ENCODE measurements at places on chromosomes 5 and 9.

GRCh38 chr9:76699971-76700370, 64.3 kb upstream of the PCA3 start:
- DNase-seq, result no peak

DNA sequence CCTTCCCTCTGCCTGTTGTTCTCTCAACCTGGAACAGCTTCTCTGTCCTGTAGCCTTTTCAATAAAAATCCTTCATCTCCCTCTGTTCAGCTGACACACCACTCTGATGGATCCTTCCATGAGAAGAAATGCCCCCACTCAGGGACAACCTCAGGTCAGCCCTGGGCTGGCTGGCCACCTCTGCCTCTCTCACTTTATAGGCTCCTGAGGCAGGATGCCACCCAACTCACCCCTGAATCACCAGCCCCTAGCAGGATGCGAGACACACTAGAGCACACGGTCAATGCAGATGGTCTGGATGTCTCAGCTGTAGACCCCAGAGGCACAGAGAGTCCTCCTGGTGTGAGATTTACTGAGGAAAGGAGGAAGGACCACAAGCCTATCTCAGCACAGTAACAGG, 93.8 kb downstream of the GABBR2 start:
- DNase-seq, result no peak

DNA sequence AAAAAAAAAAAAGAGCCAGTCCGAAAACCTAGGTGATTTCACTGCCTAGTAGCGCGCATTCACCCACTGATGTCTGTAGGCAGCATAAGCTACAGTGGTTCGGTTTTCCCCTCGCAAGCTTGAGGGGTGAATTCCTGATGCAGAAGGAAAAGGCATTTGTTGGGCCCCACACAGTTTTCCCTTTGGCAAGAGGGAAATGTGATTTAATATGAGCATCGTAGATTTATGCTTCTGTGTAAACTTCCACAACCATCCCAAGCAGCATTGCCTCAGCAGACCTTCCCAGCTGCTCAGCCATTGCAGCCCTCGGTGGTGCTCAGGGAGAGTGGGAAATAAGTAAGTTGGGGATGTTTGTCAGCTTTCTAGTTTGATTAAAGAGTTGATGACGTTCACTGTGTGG, 231.5 kb upstream of the PPP1R2B start:
- no peak for DNase-seq

DNA sequence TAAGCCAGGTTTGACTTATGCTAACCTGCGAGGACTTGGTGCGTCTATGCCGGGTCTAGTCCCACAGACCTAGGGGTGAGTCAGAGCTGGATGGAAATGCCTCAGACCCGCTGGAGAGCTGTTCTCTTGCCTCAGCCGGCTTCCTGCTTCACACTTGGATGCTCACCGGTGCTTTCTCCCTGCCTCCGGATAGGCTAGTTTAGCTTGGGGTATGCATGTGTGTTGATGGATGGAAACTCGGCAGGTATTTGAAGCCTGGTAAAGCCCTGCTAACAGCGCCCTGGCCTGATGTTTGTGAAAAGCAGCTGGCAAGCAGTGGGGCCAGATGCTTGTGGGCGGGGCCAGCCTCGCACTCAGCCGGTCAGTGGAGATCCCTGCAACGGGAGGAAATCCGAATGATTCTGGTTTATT, 29.3 kb downstream of the PRRC2B start:
- DNase-seq, result no peak

DNA sequence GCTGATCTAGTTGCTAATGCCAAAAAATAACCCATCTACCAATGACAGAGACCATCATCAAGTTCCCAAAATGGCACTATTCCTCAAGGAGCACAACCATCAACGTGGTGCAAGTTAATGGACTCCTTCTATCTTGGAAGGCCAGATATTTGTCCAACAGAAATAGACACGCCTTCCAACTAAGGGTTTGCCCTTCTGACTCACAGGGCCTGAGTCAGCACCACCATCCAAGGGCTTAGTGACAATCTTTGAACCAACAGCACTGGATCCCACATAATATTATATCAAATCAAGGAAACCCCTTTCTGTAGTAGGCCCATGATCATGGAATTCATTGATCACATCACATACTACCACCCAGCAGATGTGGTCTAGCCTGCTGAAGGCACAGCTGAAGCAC, 84.3 kb downstream of the MED27 start:
- DNase-seq, result no peak

DNA sequence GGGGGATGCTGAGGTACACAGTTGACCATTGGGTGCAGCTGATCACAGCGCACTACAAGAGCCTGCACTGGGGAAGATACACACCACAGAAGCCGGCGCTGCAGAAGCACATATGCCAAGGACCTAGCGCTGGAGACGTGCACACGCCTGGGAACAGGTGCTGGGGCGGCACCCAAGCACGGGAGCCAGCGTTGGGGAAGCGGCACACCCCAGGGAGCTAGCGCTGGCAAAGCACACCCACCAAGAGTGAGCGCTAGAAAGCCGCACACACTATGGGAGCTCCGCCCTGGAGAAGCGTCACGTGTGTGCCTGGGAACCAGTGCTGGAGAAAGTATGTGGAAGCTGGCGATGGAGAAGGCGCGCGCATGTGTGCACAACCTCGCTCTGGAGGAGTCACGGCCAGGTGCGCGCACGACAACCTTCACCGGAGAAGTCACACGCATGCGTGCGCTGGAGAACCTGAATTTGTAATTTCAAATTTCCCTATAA, 4.5 kb downstream of the FANCC start:
- no peak for DNase-seq

- no peak for DNase-seq
These were observed 21.0 kb upstream of the ERAP2 start for GRCh38 chr5:96855031-96855872.

DNA sequence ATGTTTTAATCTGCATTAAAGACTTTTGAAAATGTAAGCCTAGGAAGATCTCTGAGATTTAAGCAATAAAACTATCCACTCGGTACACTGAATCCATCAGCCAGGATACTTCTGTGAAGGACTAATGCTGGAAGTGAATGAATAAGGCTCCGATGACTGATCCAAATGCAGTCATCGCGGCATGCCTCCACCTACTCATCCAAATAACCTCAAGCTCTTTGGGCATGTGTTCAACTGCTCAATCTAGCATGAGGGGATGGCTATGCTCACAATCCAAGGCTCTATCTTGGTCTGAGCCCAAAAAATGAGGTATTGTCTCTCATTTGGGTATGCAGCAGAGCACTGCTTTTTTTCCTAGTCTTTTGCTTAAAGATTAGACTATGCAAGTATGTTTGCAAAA, 19.2 kb downstream of the MARCHF3 start:
- DNase-seq, result no peak

DNA sequence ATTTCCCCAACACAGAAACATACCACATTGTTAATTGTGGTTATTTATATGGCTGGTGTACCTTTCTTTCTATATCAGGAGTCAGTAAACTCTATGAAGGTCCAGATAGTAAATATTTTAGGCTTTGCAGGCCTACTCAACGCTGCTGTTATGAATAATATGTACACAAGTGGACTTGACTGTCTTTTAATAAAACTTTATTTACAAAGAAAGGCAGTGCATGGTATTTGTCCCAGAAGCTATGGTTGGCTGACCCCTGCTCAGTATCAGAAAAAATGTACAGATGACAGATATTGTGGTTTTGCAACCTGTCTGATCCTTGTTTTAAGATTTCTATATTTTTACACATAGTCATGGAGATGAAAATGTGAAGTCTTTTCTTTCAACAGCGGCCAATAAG, 5.7 kb downstream of the MTRR start:
- DNase-seq, result no peak

DNA sequence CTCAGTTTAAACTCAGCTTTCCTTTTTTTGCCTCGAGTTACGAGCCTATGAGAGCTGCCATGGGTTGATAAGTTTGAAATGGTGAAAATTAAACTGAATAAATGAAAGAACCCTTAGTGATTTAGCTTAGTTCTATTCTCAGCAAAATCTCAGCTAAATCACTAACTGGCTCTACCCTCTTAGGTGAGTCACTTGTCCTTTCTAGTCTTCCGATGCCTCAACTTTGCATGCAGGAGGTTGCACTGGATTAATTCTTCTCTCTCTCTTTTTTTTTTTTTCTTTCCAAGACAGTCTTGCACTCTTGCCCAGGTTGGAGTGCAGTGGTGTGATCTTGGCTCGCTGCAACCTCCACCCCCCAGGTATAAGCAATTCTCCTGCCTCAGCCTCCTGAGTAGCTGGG, 83.9 kb downstream of the PAPPA start:
- no peak for DNase-seq

DNA sequence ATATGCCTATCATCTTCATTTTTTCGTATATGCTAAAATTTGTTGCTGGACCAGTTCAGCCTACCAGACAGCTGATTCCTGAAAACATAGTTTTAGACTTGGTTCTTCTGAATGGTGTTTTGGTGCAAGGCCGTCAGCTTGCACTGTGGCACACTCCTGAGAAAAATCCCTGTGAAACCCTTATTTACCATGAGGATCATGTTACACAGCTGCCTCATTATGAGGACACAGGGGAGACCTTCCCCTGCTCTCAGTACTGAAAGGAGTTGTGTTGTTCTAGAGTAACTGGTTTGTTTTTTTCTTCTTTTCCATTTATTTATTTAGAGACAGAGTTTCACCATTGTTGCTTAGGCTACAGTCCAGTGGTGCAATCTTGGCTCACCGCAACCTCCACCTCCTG, 37.6 kb downstream of the MAST4 start:
- DNase-seq, result no peak

DNA sequence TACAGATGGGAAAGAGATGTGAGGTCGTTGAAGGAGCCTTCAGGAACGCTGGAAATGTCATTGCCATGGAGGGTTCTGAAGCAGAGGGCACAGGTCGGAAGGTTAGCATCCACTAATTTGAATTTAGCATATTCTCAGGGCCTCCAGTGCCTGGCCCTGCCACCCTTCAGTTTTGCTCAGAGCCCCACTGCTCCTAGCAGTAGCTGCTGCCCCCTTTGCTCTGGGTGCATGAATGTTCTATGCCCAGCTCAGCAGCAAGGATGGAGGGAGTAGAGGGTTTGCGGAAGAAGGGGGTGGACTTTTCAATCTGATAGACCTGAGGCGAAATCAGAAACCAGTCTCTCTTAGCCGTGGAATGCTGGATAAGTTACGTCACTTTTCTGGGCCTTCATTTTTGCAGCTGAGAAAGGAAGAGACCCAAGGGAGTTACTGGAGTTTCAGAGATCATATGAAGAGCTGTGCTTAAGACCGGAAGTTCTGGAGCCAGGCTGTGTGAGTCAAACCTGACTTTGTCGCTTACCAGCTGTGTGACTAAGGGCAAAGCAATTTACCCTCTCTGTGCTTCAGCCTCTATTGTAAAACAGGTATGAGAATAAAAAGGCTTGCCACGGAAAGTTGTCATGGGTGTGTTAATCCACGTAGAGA, 133.2 kb upstream of the PANK3 start:
- no peak for DNase-seq

DNA sequence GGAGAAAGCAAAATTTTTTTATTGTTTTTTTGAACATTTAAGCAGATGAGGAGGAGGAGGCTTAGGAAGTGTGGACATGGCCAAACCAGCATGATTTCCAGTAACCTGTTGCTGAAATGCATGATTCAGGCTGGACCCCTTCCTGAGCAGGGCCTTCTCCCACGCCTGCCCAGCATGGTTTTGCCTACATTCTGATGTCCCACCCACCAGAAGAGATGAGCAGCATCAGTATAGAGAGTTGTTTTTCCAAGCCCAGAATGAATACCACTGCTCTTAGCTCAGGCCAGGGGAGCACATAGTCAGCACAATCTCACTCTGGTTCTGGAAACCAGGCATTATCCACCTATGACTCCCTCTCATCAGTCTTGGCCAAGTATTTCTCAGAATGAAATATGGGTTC, 90.1 kb downstream of the PAPPA start:
- no peak for DNase-seq
